Effector memory CD4-positive, alpha-beta T cell (primary cell): ENCODE measurements at places on chromosomes 16 and 17.
A peak's percentile ranks its signal among the peaks of the same experiment; 100 is the strongest.

DNA sequence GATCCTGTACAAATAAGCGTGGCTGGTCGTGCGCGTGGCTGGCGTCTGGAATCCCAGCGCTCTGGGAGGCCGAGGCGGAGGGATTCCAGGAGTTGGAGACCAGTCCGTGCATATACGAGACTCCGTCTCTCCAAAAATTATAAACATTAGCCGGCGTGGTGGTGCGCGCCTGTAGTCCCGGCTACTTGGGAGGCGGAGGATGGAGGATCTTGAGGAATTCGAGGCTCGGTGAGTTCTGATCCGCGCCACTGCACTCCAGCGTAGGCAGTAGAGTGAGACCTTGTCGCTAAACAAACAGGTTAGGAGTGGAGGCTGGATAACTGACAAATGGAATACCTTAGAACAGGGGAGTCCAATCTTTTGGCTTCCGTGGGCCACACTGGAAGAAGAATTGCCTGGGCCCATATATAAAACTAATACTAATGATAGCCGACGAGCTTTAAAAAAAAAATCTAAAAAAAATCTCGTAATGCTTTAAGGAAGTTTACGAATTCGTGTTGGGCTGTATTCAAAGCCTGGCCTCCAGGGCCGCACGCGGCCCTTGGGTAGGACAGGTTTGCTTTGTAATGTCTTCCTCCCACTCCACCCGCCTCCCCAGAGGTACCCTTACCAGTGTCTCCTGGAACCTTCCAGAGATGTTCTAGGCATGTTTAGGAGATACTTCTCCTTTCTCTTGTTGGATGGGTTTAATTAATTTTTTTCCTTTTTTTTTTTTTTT lies 909 bp upstream of the RSL1D1 start:
- no peak for DNase-seq

DNA sequence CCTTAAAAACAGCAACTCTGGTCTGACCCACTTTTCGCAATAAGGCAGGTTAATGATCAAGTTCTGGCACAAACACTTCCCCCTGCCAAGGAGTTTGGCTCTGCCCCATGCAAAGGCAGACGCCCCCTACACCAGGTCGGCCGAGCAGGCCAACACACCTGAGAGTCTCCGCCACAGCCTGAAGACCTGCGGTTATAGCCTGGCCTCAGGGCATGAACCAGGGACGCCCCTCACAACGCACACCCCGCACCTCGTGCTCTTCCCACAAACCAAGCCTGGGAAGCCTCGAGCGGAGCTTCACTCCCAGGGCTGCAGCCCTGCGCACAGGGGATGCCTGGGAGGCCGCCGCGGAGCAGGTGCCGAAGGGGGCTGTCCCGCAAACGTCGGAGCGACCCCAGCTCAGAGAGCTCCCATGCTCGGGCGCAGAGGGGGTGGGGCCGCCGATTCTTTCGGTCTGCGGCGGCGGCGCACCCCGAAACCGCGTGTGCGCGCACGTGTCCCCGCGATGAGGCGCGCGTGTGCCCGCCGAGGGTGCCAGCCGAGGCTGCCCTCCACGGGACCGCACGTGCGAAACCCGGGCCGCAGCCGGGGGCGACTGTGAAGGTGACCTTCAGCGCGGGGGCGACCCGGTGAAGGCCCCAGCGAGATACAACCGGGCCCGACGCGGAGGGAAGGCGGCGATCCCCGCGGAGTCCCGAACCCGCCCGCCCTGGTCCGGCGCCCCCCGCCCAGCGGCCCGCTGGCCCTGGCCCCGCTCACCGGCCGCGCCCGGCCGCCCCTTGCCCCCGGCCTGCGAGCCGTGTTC lies 559 bp downstream of the CLUH start:
- DNase-seq: no peak

DNA sequence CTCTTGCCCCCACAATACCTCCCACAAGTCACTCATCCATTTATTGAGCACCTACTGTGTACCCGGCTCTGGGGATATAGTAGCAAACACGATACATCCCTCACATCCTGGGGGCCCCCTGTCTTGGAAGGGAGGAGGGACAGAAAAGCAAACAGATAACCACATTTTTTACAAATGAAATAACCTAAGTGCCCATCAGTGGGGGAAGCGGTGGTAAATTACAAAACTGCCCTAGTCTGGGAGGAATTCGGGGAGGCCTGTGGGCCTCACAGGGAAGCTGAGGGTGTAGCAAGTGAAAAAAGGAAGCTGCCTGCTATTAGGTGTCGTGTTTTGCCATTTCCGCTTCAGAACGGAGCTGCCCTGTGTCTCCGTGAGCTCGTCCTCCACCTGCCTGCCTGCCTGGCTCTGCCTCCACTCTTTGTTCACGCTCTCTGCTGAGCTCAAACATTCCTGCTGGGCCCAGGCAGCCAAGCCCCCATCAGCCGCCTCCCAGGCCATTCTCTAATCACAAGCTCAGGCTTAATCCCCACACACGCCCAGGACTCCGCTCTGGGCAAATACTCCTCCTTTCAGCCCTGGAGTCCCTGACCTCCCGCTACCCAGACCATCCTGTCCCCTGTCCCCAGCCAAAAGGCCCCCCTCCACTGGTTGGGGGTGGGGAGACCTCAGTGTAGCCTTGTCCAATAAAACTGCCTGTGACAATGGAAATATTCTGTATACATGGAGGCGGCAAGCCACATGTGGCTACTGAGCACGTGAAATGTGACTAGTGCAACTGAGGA lies 10.2 kb upstream of the SEC14L5 start:
- no peak for DNase-seq

DNA sequence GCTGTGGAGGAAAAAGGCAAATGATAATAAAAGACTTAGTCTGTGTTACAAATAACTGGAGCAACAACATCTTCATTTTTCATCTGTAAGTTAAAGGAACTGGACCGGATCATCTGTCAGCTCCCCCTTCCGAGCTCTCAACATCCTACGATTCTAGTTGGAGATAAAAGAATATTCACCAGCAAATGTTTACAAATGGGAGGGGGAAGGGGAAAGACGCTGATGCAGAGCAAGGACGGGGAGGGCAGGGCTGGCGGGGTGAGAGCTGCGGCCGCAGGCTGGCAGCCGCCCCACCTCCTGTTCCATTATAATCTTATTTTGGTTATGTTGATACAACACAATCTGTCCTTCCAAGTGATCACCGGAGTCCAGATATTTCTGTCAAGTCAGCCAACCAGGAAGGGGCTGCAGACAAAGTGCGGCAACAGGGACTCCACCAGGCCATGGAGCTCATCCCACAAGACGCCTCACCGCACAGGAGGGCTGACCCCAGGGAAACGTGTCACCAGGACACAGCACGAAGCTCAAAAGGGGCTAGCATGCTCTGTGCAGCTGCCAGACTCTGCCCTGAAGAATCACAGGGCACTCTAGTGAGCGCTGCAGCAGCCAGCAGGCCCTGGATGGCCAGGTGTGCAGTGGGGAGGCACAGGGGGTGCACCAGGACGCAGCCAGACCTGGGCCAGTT lies 19.7 kb downstream of the FBXO31 start:
- no peak for DNase-seq

GRCh38 chr16:67184995-67185650 lies 1.4 kb upstream of the MATCAP1 start:
- DNase-seq: peak; percentile 76

GRCh38 chr16:88464447-88465318 lies 11.6 kb downstream of the ZFPM1 start:
- DNase-seq: no peak

DNA sequence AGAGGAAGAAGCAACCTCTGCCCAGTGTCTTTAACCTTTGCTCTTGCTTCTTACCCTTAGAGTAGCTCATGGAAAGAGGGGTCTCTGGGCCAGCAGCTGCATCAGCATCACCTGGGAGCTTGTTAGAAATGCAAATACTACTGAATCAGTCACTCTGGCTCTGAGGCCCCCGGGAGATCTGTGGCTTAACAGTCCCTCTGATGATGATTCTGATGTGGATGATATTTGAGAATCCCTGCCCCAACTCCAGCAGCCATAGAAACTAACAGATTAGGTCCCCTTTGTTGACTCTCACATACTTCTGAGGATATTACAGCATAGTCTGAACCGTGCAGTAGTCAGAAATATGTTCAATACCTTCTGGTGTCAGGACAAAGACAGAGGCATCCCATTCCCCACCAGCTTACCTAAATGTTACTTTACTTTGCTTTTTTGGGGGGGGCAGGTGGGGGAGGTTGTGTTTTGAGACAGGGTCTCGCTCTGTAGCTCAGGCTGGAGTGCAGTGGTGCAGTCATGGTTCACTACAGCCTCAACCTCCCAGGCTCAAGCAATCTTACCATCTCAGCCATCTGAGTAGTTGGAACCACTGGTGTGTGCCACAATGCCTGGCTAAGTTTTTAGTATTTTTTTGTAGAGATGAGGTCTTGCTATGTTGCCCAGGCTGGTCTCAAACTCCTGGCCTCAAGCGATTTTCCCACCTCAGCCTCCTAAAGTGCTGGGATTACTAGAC lies 220.1 kb downstream of the CCDC182 start:
- DNase-seq: no peak

GRCh38 chr16:72291531-72291981 lies 119.6 kb upstream of the PMFBP1 start:
- DNase-seq: no peak

DNA sequence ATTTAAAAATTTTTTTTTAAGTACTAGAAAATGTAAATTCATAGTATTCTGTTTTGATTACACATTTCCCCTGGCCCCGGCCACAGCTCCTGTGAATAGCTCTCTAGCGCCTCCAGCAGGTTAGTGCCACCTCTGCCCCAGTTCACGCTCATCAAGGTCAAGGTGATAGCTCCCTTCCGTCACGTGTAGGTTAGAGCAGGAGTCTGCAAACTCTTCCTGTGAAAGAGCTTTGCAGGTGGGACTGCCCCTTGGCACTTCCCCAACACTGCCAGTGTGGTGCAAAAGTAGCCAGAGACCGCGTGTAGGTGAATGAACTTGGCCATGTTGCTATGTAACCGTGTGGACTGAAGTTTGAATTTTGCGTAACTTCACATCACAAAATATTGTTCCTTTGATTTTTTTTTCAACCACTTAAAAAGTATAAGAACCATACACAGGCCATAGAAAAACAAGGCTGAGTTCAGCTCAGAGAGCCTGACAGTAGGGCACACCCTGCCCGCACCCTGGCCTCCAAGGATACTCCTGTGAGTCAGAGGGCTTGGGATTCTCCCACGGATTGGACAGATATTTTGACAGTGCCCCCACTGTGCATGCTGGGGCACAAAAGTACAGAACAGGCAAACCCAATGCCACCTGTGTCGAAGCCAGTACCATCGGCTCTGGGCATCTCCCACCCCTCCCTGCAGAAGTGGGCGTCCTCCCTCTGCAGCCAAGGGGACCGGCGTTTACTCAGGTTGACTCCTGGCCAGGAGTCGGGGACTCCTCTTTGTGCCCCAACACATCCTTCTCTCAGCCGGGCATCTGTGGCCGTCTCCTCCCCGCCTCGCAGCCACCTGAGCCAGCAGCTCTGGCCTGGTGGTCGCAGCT lies 92.0 kb upstream of the CHMP6 start:
- peak; percentile 48 for DNase-seq

DNA sequence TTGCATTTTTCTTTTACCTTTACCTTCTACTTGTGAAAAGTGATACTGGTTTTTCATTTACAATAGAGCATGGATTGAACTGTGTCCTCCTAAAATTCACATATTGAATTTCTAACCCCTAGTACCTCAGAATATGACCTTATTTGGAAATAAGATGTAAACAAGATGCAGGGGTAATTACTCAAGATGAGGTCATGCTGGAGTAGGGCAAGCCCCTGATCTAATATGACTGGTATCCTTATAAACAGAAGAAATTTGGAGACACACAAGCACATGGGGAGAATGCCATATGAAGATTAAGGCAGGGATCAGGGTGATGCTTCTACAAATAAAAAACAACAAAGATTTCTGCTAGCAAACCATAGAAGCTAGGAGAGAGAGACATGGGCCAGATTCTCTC lies 12.2 kb downstream of the MYH13 start:
- DNase-seq: no peak

DNA sequence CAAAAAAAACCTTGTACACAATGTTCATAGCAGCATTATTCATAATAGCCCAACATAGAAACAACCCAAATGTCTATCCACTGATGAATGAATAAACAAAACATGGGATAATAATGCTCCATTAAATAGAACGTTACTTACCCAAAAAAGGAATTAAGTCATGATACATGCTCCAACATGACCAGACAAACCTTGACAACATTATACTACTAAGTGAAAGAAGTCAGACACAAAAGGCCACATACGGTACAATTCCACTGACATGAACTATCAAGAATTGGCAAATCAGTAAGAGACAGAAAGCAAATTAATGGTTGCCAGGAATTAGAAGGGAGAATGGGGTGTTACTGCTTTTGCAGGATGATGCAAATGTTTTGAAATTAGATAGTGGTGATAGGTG lies 193.8 kb upstream of the SHISA6 start:
- no peak for DNase-seq

- DNase-seq: peak; percentile 76
Measured at GRCh38 chr17:38869526-38870258, at the start of gene LASP1. Gene LASP1, plus strand, starts transcription at chr17:38870058. Its CDS starts 132 bp downstream, at chr17:38870190.

DNA sequence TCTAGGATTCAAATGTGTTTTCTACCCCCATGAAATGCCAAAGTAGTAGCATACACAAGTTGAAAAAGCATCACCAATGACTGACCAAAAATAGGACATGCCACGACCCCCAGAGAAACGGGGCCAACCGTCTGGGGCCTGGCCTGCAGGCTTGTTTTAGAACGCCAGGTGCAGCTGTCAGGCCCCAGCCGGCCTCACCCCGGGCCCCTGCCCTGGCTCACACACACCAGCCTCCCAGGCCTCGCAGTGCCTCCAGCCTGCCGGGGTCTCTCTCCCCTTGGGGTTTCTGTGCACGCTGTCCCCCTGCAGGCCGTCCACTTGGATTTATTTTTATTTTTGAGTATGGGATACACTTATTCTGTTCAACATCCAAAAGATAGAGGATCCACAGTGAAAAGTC lies 7.9 kb downstream of the KATNB1 start:
- no peak for DNase-seq

DNA sequence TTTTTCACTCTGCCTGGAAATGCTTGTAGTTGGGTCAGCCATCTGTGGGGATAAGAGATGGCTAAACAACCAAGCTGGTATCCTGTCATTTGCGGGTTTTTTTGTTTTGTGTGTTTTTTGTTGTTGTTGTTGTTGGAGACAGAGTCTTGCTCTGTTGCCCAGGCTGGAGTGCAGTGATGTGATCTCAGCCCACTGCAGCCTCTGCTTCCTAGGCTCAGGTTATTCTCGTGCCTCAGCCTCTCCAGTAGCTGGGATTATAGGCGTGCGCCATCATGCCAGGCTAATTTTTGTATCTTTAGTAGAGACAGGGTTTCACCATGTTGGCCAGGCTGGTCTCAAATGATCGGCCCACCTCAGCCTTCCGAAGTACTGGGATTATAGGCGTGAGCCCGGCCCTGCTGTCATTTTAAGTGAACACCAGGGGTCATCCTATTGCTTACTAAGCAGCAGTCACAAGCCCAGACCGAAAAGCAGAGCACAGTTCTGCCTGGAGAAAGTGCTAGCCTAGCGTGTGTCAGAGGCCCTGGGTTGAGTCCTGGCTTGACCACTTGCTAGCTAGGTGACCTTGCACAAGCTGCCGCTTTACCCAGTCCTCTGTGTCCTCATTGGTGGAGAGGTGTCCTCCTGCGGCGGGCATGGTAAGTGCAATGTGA lies 4.6 kb downstream of the SMCR8 start:
- no peak for DNase-seq
